Mucosa of gallbladder (tissue), 1 donor: ENCODE measurements at places on chromosomes 16 and 17.

DNA sequence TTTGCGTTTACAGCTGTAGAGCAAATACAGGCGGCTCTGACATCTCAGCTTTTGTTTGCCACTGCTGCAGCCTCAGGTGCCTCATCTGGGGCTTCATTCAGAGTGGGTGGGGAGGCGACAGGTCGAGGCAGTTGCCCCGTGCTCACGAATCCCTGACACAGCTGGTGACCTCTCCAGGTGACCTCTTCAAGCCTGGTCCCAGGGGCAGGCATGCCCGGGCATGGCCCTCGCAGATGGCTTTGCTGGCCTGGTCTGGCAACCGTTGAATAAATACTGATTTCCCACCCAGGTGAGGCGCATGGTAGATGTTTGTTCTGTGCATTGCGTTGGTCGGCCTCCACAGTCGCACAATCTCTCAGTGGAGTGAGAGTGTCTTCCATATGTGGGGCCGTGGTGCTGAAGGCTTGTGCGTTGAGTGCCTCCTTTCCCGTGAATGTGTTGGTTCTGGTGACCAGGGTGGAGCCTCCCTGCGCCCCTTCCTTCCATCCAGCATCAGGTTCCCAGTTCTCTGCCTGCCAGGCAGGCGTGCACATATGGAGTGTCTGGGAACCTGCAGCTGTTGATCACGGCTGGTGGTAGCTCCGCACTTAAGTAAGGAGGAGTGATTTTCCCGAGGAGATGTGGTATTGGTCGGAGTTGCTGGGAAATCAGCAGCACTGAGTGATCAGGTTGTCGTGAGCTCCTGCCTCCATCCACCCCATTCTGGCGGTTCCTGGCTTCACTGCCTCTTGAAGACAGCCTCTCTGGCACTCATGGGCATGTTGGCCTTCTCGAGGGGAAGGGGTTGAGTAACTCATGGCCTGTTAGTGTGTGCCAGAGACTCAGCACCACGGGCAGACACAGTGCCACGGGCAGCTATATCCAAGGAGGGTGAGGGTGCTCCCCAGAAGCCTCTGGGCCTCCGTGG is 149.7 kb downstream of the RPTOR start:
- DNase-seq: no peak

GRCh38 chr16:11160676-11161115 is 95.3 kb downstream of the SOCS1 start:
- DNase-seq: no peak

DNA sequence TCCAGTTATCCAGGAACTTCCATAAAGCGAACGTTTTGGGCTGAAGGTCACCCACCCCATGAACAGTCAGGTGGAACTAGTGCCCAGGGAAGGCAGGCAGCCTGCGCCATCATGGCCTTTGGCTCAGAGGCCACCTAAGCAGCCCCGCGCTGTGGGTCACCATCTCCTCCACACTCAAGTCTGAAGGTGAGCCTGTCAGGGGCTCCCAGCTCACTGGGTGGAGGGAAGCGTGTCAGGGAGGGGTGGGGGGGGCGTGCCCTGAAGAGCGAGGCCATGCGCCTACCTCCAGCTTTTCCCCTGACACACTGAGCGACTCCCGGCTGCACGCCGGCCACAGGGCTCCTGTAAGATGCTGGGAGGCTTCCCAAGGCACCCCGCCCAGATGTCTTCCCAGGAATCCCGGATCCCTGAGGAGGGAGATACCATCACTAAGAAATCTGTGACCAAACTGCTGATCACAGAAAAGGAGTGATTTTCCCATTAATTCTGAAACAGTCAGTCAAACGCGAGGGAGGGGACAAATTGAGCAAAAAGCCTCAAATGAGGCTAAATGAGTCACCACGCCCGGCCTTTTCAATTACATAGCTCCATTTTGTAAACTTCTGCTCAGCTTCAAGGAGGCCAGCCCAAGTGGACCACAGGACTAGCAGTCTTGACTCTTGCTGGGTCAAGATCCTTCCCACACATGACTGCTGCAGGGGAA is 26.5 kb upstream of the SLC25A19 start:
- no peak for DNase-seq

- no peak for DNase-seq
Observed at GRCh38 chr17:67490471-67490870, 113.4 kb downstream of the PITPNC1 start.

- DNase-seq: no peak
Observed at GRCh38 chr17:14871921-14872320, 393.2 kb downstream of the PMP22 start.

DNA sequence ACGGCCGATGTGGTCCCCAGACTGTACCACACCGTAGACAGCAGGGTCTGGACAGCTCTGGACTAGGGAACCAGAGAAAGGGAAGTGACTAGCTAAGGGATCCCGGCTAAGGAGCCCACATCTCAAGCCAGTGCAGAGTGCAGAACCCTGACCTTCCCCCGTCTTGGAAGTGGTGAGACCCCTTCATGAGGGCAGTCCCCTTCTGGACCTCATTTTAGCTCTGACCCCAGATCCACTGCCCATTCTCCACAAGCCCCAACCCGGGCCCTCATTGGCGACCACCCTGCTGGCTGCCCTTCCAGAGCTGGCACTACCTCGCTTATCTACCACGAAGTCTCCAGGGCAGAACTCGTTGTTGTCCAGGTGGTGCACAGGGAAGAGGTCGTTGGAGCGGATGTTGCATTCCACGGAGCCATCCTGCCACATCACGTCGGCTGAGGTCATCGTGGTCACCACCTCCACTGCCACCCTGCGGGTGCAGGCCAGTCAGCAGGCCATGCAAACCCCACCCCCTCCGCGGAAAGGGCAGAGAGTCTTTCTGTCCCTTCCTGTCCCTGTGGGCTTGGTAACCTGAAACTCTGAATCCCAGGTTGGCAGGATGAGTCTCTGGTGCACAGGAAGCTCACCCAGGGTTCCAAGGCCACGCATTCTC is 14.2 kb downstream of the SPHK1 start:
- DNase-seq: no peak

DNA sequence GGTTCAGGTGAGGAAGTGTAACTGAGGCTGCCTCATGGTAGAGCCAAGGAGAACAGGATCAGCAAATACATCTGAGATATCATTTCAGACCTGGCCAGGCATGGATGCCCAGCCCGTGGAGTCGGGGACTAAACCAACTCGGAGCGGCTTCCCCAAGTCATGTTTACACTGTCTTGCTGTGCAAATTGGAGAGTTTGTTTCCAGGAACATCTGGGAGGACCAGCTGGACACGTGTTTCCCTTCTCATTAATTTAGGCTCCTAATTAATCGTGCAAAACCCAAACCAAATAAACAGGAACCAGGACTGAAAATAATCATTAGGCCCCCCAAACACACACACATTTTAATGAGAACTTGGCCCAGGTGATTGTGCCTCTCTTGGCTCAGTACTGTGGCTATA is 70.9 kb upstream of the SALL1 start:
- DNase-seq: no peak

GRCh38 chr17:69470702-69471101 is 56.2 kb downstream of the MAP2K6 start:
- DNase-seq: no peak

- DNase-seq: no peak
Observed at GRCh38 chr16:15676506-15676905, 26.5 kb downstream of the NDE1 start.

DNA sequence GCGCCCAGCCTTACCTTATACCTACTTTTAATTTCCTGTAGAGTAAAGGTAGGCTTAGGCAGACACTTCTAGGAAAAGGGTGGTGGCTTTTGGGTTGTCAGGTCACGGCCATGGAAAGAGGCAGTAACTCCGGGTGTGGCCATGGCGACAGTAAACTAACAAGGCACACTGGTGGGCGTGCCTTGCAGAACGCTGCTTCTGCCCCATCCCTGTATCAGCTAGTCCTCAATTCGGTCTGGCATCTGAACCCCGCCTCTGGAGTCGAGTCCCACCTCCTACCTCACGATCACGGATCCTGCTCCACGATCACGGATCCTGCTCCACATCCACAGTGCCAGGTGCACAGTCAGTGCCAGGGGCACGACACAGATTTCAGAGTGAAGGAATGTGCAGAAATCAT is 5.6 kb downstream of the ADCY9 start:
- no peak for DNase-seq

DNA sequence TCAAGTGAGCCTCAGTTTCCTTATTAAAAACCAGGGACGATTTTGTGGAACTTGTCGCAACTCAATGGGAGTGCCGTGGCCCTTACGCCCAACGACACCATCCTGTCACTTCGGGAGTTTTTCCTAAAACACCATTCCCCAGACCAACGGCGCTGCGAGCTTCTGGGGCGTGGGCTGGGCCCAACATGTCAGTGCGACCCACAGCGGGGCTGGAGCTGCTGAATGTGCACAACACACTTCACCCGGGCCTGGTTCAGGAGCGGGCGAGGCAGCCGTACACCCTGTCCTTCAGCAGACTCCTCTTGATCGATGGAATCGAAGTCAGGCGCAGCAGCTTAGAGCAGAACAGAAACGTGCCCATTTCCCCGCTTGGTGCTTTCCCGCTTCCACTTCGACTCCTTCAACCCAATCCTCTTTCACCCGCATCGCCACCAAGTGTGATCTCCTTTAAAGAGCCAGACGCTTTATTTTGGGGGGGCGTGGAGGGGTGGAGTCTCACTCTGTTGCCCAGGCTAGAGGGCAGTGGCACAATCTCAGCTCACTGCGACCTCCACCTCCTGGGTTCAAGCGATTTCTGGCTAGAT is 13.2 kb upstream of the SLC7A5 start:
- DNase-seq: no peak

DNA sequence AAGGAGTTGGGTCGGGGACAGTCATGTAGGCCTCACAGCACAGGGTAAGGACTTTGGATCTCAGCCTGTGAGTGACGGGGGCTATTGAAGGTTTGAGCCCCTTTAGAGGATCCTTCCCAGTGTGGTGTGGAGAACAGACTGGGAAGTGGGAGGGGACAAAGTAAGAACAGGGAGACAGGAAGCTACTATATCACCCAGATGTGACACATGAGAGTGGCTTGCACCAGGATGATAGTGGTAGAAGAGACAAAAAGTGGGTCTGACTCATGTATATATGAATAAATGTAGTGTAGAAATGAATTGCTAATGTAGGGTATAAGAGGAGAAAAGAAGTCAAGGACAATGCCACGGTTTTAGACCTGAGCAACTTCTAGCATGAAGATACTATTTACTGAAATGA is 4.5 kb downstream of the NUP93 start:
- DNase-seq: no peak

DNA sequence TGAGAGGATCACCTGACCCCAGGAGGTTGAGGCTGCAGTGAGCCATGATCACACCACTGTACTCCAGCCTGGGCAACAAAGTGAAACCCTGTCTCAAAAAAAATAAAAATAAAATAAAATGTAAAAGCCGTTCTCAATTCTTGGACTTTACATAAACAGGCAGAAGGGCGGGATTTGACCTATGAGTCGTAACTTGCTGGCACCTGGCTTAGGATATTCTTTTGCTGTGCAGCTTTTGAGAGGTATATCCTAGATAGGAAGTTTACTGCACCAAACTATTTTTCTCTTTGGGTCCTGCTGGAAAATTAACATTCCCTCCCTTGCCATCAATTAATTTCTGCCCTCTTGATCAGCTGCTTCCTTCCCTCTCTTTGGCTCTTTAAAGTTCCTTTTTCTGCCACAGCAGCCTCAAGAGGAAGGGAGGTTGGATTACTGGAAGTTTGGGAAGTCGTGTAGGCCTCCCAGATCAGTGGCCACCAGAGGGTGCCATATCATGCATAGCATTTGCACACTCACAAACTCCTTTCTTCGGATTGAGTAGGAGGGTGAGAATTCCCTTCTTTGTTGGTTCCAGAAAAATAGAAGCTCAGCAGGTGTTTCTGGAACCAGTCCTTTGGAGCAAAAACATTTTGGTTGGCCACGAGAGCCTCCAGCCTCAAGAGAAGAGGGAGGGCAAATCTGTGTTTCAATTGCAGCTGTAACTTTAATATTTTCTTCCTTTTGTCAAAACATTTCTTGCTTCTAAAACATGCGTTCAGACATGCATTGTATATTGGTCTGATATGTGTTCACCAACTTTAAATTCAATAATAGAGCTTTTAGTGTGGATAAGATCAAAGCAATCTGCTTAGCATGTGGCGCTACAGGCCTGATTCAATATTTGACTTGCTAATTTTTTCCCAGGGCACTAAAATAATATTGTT is 147.3 kb downstream of the CCDC182 start:
- peak; percentile 62 for DNase-seq
